ENCODE measurements at places on chromosomes 3 and 15.
A peak's percentile ranks its signal among the peaks of the same experiment; 100 is the strongest.

GRCh38 chr3:175199961-175200360 is 340.8 kb downstream of the NAALADL2 start:
- no peak for DNase-seq

DNA sequence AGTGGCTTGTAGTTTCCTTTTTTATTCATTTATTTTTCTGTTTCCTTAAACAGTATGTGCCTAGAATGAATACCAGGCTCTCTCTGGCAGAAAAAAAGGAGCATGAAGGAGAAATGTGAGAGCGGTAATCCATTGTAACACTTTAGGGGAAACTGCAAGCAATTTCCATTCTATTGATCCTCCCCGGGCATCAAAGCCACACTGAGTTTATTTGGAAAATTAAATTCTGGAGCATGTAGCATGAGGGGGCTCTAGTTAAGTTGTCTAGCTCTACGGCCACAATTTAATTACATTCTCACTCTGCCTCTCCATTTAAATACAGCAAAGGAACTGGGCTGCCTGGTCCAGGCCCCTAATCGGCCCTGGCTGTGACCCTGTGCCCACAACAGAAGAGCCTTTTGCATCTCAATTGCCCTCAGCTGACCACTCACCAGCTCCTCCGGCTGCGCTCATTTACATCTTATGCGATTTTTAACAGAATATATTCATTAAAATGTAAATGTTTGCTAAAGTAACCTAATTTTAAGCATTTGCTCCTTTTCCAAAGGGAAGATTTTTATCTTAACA is 72.9 kb downstream of the MEGF11 start:
- no peak for DNase-seq

DNA sequence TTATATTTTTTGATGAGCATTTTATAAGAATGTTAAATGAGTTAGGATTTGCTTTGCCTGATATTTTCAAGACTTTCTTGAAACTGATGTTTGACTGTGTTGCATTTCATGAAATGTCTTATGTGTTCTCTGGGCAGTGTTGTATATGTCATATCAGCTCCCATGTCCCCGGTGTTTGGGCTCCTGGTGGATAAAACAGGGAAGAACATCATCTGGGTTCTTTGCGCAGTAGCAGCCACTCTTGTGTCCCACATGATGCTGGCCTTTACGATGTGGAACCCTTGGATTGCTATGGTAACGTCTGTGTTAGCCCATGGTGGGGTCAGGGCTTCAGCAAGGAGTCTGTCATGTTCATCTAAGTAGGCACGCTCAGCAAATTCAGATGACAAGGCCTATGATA is 20.0 kb downstream of the MFSD1 start:
- DNase-seq, result no peak

- no peak for DNase-seq
Observed at GRCh38 chr3:117553461-117553860, 843.9 kb downstream of the TUSC7 start.

GRCh38 chr3:13161771-13162535 is 88.7 kb upstream of the IQSEC1 start:
- DNase-seq, result no peak

DNA sequence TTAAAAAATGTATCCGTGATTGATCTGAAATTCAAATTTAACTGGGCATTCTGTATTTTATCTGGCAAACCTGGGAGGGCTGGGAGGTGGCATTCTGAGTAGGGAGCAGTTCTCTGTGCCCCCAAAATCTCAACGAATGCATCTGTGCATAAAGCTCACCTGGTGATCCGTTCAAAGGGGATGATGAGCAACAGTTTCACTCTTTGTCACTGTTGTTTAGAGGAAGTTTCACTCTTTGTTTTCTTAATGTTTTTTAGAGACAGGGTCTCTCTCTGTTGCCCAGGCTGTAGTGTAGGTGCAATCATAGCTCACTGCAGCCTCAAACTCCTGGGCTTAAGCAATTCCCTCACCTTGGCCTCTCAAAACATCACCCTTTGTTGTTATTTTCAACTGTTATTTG is 186.7 kb downstream of the SSR3 start:
- DNase-seq, result no peak

DNA sequence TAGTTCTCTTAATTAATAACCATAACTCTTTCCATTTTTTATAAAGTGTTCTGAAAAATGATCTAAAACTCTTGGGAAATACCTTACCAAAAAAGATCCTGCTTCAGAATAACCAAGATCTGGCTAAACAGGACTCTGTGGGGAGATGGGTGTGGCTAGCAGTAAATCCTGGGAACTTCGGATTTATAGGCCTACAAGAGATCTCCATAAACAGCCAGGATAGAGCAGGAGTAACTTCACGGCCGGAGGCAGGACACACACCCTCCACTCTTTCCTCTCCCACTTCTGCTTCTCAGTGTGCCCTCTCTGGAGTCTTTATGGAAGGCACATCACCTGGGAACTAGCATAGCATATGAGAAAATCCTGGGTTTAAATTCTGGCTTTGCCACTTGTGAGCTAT is 309.4 kb upstream of the SOX2 start:
- DNase-seq, result no peak

- no peak for DNase-seq
Observed at GRCh38 chr3:89043406-89043932, 64.0 kb upstream of the EPHA3 start.

DNA sequence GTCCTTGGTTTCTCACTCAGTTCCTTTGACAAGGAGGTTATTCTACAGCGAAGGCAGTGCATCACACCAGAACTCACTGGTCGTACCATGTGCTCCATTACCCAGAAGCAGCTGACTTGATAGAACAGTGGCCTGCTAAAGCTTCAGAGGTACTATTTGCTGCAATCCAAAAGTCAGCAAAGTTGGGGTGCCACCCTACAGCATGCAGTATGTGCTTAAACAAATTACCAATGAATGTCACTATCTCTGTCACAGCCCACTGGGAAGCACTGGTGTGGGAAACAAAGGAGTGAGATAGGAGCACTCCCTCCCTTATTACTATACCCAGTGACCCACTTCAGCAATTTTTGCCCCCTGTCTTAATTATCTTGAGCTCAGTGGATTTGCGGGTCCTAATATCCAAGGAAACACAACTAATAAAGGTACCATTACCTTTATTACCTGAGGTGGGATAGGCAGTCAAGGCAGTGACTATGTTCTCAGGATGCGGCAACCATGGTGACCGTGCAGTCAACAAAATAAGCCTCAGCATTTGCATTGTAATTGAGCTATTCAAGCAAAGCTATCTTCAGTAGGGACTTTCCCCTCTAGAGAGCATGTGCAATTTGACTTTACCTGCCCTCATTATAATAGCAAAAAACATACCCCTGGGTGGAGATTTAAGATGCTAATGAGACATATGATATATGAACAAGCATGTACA is 199.4 kb downstream of the OCA2 start:
- no peak for DNase-seq

GRCh38 chr3:16377847-16378302 is 112.9 kb downstream of the OXNAD1 start:
- peak; percentile 55 for DNase-seq

DNA sequence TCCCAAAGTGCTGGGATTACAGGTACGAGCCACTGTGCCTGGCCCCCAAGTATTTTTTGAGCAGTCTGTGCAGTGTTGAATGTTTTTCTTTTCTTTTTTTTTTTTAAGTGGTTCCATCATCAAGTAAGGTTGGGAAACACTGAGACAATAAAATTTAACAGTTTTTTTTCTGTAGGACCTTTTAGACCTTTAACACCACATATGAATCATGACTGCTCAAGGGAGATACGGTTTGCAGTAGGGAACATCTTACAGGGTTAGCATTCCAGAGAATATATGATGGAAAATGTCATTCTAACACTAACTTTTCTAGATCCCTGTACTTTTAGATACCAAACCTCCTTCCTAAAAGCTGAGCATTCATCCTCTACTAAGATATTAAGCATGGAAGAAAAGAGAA is 41.7 kb downstream of the SNX4 start:
- DNase-seq, result no peak

DNA sequence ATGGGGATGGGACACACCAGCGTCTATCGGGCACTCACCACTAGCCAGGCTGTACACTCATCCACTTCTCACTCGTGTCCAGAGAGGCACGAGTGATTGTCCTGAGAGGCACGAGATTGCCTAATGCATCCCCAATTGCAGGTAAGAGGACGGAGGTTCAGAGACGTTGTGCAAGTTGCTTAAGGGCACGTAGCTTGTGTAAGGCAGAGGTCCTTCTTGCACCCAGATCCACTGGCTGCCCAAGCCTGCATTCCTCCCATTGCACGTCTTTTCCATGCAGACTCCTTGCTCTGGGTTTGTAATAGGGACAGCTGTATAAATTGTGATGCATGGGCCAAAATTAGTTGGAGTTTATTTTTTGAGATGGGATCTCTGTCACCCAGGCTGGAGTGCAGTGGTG is 264.3 kb downstream of the PLCL2 start:
- DNase-seq, result no peak

- no peak for DNase-seq
Observed at GRCh38 chr3:117651246-117651645, 941.7 kb downstream of the TUSC7 start.

- DNase-seq, result no peak
Observed at GRCh38 chr3:111107662-111108035, 36.0 kb downstream of the NECTIN3 start.

DNA sequence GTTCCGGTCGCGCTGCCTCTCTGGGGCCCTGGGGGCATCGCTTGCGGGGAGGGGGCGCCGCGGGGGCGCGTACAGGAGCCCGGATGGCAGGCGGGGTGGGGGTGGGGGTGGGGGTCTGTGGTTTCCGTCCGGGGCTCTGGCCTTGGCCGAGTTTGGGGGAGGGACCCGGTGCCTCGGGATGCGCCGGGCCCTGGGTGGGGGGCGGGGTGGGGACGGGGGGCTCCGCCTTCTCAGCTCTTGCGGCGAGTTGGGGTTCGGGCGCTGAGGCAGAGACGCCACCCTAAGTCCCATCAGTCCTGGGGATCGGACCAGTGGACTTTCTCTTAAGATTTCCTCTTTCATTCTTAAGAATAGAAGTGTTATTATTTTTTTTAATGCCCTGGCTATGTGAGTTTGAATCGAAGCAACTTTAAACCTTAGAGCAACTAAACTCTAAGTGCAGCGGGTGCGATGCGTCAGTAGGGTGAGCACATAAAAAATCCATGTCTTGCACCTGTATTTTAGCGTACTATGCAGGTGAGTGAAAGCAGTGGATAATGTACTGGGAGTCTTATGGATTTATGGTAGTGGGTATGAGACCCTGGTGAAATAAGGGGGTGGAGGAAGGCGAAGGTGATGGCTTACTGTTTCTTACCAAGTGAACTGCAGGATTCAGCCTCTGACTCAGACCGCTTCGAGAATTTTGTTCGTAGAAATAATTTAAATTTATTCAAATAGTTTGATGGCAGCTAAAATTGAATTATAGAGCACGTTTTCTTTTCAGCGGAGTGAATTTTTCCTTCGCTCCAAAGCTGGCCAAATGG is 762 bp downstream of the CTNNB1 start:
- no peak for DNase-seq

DNA sequence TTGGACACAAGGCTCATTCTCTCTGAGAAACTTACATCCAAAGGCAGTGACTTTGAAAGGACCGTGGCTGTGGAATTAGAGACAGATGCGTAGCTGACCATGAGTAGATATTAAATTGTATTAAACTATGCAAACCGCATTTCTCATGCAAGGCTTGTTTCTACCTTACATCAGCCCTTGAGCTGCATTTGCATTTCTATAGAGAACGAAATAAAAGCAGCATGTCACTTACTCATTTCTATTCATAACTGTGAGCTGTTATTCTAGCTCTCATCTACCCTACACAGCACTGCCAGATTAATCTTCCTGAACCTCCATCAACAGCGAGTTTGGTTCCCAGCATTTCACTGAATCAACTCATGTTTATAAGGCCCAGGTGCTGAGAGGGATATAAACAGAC is 72.3 kb downstream of the THSD4 start:
- DNase-seq, result no peak

GRCh38 chr3:188233320-188233719 is 79.4 kb downstream of the LPP start:
- no peak for DNase-seq

- no peak for DNase-seq
Observed at GRCh38 chr3:185561374-185561943, 9.1 kb upstream of the LIPH start.

DNA sequence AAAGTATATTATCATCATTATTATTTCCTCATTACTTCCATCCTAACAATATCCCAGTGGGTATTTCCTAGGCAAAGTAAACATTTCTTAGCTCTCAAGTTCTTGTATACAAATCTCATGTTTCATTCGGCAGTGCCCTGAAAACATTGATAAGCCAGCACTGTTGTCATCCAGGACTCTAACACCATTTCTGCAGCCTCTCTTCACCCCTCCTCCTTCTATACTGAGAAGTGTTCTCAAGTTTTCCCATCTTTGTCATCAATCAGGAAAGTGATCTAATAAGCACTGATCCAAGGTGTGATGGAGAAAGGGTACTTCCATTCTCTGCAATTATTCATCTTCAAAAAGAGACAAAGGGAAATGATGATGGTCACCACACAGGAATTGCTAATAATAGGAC is 168.4 kb upstream of the CCDC54 start:
- DNase-seq, result no peak

GRCh38 chr3:141151439-141151838 is 80.2 kb upstream of the PXYLP1 start:
- DNase-seq, result no peak

DNA sequence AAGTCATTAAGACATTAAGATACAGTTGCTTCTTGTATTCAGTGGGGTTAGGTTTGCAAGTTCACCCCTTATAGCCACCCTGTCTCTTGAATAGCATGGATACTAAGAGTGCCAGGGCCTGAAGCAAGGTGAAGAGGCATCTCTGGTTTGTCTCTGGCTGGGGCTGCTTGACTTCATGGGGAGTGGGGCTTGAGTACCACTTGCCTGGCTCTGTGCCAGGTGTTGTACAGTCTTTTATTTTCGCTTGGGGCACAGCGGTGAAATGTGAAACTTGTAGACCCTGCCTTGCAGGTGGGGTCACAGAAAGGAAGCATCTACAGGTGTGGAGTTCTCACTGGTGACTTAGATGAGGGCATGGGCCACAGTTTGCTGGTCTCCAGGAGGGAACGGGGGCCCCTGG is 152.1 kb downstream of the PDE8A start:
- no peak for DNase-seq

DNA sequence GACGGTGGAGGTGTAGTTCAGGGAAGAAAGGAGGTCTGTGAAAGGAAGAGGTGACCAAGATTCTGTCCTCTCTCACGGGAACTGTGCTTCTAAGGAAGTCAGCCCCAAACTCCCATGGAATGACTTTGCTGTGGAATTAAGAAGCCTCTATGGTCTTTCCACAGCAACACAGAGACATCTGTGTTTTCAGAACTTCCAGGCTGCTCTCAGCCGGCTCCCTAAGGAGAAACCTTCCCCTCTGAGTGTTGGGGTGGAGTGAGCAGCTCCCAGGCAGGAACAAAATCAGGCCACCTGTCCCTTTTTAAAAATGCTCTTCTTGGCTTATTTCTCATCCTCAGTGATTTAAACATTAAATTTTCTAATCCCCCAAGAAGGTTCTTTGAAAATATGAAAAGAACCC is 53.3 kb upstream of the SNRK start:
- DNase-seq, result no peak
